Pancreas (tissue), 10 donors: ENCODE measurements at places on chromosomes 12 and 14.

DNA sequence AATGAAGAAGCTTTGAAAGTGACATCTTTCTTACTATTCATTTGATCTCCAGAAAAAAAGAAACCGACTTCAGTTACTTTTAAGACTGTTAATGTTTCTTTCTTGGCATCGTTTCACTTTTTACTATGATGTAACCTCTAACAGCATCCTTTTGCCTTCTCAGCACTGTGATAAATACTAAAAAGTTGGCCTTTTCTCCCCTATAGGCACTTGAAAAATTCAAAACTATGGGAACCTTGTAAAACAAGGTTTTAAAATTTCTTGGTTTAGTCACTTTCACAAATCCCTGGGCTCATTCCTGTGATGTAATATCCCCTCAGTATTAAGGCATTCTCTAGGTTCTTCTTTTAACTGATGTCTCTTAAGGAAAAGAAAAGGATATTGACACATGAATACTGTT, 281.8 kb downstream of the EGLN3 start:
- DNase-seq, result no peak

DNA sequence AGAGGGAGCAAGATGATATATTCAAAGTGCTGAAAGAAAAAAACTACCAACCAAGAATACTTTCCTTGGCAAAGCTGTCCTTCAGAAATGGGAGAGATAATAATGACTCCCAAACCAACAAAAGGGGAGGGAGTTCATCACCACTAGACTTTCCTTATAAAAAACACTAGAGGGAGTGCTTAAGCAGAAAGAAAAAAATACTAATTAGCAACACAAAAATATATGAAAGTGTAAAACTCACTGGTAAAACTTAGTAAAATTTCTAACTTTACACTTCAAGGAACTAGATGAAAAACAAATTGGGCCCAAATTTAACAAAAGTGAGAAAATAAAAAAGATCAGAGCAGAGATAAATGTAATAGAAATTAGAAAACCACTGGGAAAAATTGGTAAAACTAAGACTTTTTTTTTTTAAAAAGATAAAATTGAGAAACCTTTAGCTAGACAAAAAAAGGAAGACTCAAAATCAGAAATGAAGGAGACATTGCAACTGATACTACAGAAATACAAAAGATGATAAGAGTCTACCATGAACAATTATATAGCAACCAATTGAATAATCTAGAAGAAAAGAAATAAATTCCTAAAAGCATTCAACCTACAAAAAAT, 60.4 kb upstream of the FAR2 start:
- no peak for DNase-seq

DNA sequence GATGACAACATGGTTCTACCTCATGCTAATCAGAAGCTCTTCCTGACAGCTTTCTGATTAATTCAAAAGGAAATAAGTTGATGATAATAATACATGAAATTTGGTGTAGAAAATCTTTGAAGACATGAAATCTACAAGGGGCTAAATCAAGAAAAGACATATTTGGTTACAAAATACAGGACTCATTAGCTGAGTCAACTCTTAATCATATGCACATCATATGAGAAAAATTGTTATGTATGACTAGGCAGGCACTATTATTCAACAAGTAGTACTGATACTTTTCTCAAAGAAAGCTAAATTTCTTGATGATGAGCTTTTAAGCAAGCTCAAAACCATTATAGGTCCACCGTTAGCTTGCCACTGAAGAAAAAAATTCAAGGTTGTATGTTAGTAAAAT, 7.1 kb downstream of the ABCC9 start:
- DNase-seq, result no peak

GRCh38 chr12:92551853-92552397, 150.9 kb upstream of the PLEKHG7 start:
- DNase-seq, result no peak

DNA sequence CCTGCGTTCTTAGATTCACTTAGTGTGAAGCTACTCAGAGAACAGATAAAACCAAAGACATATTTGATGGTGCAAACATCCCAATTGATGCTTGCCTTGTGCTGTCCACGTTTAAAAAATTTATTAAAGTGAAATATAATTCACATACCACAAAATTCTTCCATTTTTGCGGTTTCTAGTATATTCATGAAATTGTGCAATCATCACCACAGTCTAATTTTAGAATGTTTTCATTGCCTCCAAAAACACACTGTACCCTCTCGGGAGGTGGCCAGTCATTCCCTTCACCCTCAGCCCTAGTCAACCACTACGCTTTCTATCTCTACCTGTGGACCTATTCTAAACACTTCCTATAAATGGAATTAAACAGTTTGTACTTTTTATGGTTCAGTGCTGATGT, 1109.2 kb downstream of the FLRT2 start:
- no peak for DNase-seq

- no peak for DNase-seq
Measured at GRCh38 chr12:76549131-76549530, 10.4 kb downstream of the OSBPL8 start.

- DNase-seq, result no peak
Measured at GRCh38 chr14:101854366-101854765, 92.9 kb downstream of the PPP2R5C start.
